ENCODE measurements at places on chromosomes 3 and 15. TPM values are rescaled to one million over a fixed set of nuclear protein-coding genes. Genes with fewer than 3 reads are reported as not detected.

DNA sequence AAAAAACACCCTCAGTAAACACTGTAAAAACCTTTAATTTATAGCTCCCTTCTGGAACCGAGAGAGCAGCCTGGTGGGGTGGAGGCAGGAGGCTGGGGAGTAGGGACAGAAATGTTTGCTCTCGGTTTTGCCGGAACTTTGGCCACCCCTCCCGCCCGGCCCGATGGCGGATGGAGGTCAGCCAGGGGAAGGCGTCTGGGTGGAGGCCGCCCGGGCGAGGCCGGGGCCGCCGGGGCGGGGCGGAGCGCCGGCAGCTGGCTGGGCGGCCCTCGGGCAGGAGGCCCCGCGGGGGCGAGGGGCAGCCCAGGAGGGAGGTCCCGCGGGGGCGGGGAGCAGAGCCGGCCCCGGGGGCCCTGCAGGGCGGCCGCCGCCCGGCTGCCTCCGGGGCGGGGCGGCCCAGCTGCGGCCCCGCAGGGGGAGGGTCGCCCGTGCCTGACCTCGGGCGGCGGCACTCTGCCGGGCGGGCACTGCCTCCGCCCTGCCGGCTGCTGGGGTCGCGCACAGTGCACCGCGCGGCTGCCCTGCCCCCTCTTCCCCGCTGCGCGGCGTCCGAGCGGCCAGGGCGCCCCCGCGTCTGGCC, 829 bp upstream of the SKIL start:
- peak; percentile 90 for DNase-seq
- H3K27me3 ChIP-seq: no peaks in the 10 kb centered on the region
- peaks cover 56% of the 10 kb centered on the region for H3K4me1 ChIP-seq
- H3K4me3 ChIP-seq: peak overlapping the region; percentile 91
- H3K36me3 ChIP-seq: peaks cover 18% of the 10 kb centered on the region

DNA sequence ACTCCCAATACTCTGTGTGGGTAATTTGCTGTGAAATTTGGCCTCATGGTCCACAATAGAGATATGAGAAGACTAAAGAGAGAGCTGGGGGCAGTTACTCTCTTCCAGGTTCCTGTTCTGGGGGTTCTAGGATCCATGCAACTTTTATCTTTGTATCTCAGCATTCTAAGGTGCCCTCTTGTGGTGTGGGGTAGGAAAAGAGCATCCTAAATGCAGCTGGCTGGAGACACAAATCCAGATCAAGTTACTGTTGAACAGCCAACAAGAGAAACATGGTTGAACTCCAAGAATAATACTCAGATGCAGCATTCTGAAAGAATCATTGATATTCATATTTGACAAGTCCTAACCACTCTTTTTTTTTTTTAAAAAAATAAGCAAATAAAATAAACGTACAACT, 238.2 kb downstream of the GREM1 start:
- no peak for DNase-seq
- no peaks in the 10 kb centered on the region for H3K36me3 ChIP-seq
- H3K27ac ChIP-seq: no peak overlapping the region
- no peaks in the 10 kb centered on the region for H3K27me3 ChIP-seq

Gene TBC1D5
- total RNA-seq: 26.9 TPM

DNA sequence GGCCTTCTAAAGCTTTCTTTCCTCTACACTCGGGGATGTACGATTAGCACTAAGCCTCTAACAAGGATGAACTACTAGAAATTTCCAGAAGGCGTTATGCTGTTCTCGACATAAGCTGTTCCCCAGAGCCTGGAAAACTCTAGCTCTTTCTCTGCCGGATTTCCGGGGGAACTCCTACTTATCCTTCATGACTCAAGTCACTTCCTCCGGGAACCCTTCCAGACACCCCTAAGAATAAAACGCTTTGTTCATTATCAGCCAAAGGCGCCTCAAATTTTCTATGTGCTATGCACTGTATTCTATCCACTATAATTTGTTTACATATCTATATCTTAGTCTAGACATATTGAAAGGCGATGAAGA, 455 bp upstream of the SNAP23 start:
- no peak for DNase-seq
- peak overlapping the region; percentile 78 for H3K4me3 ChIP-seq
- peaks cover 77% of the 10 kb centered on the region for H3K4me1 ChIP-seq
- no peaks in the 10 kb centered on the region for H3K27me3 ChIP-seq
- no peaks in the 10 kb centered on the region for H3K36me3 ChIP-seq
- peak overlapping the region; percentile 91 for H3K27ac ChIP-seq

GRCh38 chr3:119367000-119367399, 72.8 kb downstream of the ARHGAP31 start:
- peaks cover 68% of the 10 kb centered on the region for H3K36me3 ChIP-seq
- peaks cover 18% of the 10 kb centered on the region for H3K4me1 ChIP-seq
- no peaks in the 10 kb centered on the region for H3K27me3 ChIP-seq
- no peak overlapping the region for H3K4me3 ChIP-seq

DNA sequence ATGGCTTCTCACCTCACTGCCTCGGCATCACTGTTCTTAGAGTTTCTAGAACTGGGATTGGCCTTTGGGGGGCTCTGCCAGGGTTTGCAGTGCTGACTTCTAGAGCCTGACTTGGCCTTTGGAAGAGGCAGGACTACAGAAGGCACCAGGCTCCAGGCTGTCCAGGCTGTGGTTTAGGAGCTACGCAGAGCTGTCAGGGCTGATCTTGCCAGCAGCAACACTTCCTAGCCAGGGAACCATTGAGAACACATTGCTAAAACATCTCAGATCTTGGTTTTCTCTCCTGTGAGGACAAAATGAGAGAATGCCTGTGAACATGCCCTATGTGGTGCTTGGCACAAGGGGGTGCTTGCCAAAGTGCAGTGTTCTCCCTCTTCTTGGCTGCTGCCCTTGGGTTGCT, 34.6 kb upstream of the APEH start:
- no peak overlapping the region for H3K27ac ChIP-seq
- no peaks in the 10 kb centered on the region for H3K36me3 ChIP-seq
- H3K4me1 ChIP-seq: peaks cover 5% of the 10 kb centered on the region
- DNase-seq: no peak
- H3K4me3 ChIP-seq: no peak overlapping the region
- H3K27me3 ChIP-seq: no peaks in the 10 kb centered on the region

Gene FBXW12
- not detected for total RNA-seq

DNA sequence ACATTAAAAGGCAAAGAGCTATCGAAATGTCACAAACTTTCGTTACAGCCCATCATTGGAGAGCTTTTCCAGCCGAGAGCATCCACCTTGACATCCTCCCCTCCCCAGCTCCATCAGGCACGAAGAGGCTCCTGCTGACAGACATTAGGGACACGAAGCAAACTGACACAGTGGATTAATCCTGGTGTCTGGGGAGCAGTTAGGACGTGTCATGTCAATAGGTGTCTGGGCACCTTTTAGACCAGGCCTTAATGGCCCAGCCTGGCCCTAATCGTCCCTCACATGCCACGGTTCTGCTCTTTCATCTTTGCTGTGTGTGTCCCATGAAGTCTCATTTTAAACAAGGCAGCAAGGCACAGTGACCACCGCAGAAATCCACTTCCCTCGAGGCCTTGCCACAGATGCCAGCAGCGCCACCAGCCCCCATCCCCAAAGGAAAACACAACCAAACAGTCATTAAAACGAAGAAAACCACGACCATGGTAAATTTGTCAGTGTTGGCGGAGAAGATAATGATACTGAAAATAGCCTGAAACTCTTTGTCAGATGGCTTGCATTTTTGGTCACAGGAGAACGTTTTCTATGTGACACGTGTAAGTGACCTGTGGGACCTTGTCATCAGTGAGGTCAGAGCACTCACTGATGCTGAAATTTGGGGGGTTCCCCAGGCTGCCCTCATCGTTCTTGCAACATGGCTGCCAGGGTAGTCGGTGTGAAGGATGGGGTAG, 16.3 kb upstream of the PCSK6 start:
- no peaks in the 10 kb centered on the region for H3K36me3 ChIP-seq
- no peak for DNase-seq
- H3K4me1 ChIP-seq: peaks cover 14% of the 10 kb centered on the region
- H3K27me3 ChIP-seq: no peaks in the 10 kb centered on the region
- no peak overlapping the region for H3K27ac ChIP-seq
- no peak overlapping the region for H3K4me3 ChIP-seq

Gene GABRA5
- total RNA-seq: not detected

GRCh38 chr3:49279376-49279775, 2.3 kb upstream of the C3orf62 start:
- H3K27me3 ChIP-seq: no peaks in the 10 kb centered on the region
- no peak overlapping the region for H3K4me3 ChIP-seq
- peak overlapping the region; percentile 99 for H3K27ac ChIP-seq
- H3K36me3 ChIP-seq: peaks cover 46% of the 10 kb centered on the region

DNA sequence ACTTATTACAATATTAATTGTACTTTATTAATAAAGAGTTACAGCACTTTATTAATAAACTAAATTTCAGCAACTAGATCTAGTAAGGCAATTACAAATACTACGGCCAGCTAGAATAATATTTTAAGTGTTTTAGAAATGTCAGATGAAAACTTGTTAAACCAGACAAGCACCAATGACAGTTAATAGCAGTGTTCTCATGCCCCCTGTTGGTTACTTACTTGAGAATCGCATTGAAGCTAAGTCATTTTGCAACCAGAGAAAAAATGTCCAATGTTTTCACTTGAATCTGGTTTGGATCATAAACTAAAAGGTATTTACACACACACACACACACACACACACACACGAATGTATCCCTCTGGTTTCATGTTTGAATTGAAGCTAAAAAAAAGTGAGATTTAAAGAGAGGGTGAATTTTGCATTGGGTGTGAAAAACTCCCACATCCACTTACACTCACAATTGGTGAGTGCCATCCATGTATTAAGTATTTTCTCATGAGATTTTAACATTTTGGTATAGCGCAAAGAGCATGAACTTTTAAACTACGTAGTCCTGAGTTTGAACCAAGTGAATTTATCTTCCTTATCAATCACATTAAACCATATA, 347.7 kb downstream of the ZBBX start:
- no peak for DNase-seq
- H3K4me1 ChIP-seq: no peaks in the 10 kb centered on the region

Gene FSIP1
- 1.2 TPM for total RNA-seq

- H3K27me3 ChIP-seq: no peaks in the 10 kb centered on the region
- no peak for DNase-seq
- H3K4me1 ChIP-seq: peaks cover 28% of the 10 kb centered on the region
- no peak overlapping the region for H3K27ac ChIP-seq
- H3K4me3 ChIP-seq: no peak overlapping the region
Measured at GRCh38 chr3:188752850-188753249, 418.9 kb upstream of the TPRG1 start.

- no peaks in the 10 kb centered on the region for H3K4me1 ChIP-seq
- peaks cover 30% of the 10 kb centered on the region for H3K27me3 ChIP-seq
- H3K4me3 ChIP-seq: no peak overlapping the region
- no peak for DNase-seq
- H3K27ac ChIP-seq: no peak overlapping the region
Measured at GRCh38 chr15:72387741-72388140, 10.4 kb upstream of the TMEM202 start.

DNA sequence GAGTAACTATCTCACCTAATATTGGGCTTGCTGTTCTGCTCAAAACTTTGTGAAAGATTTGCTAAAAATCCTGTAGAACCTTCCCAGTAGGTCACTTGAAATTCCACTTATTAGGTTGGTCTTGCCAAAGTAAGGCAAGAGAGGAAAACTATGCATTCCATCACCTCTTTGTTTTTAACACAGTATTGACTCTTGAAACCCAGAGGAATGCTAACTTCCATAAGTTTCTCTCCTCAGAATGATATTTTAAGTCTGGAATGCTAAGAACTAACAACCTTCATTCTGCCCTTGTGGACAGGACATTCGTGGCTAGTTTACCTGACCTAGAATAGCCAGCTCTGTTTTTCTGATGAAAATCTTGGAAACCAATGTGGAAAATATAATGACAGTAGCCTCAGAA, 154.5 kb downstream of the TMCO5A start:
- peaks cover 16% of the 10 kb centered on the region for H3K4me1 ChIP-seq
- no peaks in the 10 kb centered on the region for H3K36me3 ChIP-seq
- H3K4me3 ChIP-seq: no peak overlapping the region
- H3K27me3 ChIP-seq: no peaks in the 10 kb centered on the region

- DNase-seq: no peak
- H3K4me1 ChIP-seq: peaks cover 6% of the 10 kb centered on the region
- H3K4me3 ChIP-seq: no peak overlapping the region
- no peak overlapping the region for H3K27ac ChIP-seq
- H3K36me3 ChIP-seq: no peaks in the 10 kb centered on the region
Measured at GRCh38 chr3:52147804-52148203, 6.4 kb downstream of the POC1A start.

- H3K27ac ChIP-seq: peak overlapping the region; percentile 15
- peak overlapping the region; percentile 34 for H3K4me3 ChIP-seq
- no peaks in the 10 kb centered on the region for H3K4me1 ChIP-seq
- H3K27me3 ChIP-seq: no peaks in the 10 kb centered on the region
- DNase-seq: peak; percentile 40
- no peaks in the 10 kb centered on the region for H3K36me3 ChIP-seq
Measured at GRCh38 chr3:50450209-50450921, 53.1 kb downstream of the CACNA2D2 start.

DNA sequence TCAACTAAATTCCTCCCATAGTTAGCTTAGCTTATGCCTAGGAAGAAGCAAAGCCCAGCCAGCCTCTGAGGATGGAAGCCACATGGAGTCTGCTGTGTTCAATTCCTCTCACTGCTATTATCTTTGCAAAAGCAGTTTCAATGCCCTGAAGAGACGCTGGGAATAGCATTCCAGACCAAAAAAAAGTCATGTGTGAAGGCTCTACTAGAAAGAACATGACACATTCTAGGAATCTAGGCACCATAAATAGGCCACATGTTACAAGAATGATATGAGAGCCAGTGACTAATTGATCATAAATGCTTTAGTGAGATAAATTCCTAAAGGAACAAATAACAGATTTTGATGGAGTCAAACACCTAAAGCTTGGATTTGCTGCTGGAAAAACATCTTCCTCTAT, 800.8 kb downstream of the TUSC7 start:
- no peak overlapping the region for H3K27ac ChIP-seq
- DNase-seq: no peak
- H3K27me3 ChIP-seq: no peaks in the 10 kb centered on the region
- H3K4me3 ChIP-seq: no peak overlapping the region
- no peaks in the 10 kb centered on the region for H3K36me3 ChIP-seq

DNA sequence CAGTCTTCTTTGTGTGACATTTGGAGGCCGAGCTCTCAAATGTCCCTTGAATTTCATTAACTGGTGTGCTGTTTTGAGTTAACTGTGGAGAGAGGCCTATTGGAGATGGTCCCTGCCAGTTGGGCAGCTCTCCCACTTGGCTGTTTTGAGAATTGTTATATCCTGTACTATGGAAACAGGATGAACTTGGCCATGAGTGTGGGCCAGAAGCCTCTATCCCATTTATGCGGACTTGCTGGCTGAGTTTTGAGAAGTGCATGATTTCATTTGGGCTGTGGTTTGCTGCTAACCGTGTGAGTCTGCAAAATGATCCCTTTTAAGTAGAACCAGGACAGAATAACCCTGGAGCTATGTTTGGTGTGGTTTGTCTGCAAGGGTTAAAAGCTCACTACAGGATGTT, 366.0 kb downstream of the PTPRG start:
- peaks cover 76% of the 10 kb centered on the region for H3K4me1 ChIP-seq
- no peaks in the 10 kb centered on the region for H3K36me3 ChIP-seq
- DNase-seq: peak; percentile 83
- no peaks in the 10 kb centered on the region for H3K27me3 ChIP-seq
- H3K27ac ChIP-seq: peak overlapping the region; percentile 88
- H3K4me3 ChIP-seq: peak overlapping the region; percentile 35

Gene PAQR5
- 0.63 TPM for total RNA-seq

GRCh38 chr15:45457220-45457619, 65.3 kb downstream of the SLC30A4 start:
- H3K27me3 ChIP-seq: no peaks in the 10 kb centered on the region
- H3K4me1 ChIP-seq: peaks cover 4% of the 10 kb centered on the region
- no peaks in the 10 kb centered on the region for H3K36me3 ChIP-seq
- H3K4me3 ChIP-seq: no peak overlapping the region
- DNase-seq: no peak

Gene CLEC3B
- total RNA-seq: 80.8 TPM

- H3K4me1 ChIP-seq: peaks cover 51% of the 10 kb centered on the region
- H3K36me3 ChIP-seq: peaks cover 44% of the 10 kb centered on the region
- peak overlapping the region; percentile 88 for H3K27ac ChIP-seq
- H3K27me3 ChIP-seq: no peaks in the 10 kb centered on the region
- H3K4me3 ChIP-seq: peak overlapping the region; percentile 12
Measured at GRCh38 chr3:45677033-45677446, 12.2 kb upstream of the SACM1L start.
